ENCODE measurements at places on chromosomes 1 and 21.
A peak's percentile ranks its signal among the peaks of the same experiment; 100 is the strongest.

DNA sequence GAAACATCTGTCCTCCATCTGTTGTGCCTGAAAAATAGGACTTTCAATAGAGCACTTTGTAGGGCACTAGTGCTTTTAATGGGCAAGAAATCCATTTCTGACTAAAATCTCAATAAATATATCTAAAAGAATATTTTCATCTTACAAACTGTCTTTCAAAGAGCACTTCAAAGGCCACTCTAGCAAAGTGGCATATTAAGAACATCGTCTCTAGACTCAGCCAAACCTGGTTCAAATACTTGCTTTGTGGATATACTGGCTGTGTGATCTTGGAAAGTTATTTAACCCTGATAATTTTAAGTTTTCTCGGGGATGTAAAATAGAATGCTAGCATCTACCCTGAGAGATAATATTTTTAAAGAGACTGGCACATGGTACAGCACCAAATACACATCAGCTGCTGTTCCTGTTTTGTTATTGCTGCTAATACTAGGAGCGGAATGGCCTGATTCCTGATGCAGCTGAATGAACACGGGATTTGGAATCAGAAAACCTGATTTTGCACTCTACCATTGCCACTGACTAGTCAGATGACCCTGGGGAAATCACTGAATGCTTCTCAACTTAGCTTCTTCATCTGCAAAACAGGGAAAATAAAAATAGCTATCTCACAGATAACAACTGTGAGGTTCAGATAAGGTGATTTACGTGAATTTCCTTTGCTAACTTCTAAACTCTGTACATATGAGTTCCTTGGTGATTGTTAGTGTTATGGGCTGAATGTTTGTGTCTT, 25.2 kb upstream of the LRRC8C start:
- ATAC-seq = no peak

DNA sequence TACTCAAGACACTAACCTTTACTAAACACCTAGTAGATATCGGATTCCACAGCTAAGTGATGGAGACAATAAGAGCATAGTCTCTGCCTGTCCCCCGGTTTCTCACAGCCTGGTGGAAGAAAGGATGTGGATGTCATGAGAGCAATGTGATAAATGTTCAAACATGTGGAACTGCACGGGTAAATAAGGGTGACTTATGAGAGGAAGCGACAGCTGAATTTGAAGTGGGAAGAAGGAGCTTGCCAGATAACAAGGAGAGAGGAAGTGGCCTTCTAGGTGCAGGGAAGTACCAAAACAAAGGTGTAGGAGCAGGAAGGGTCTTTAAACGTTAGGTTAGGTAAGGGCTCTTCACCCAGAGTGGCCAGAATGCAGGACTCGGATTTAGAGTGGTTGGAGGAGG, 178.6 kb upstream of the NRIP1 start:
- ATAC-seq = no peak

DNA sequence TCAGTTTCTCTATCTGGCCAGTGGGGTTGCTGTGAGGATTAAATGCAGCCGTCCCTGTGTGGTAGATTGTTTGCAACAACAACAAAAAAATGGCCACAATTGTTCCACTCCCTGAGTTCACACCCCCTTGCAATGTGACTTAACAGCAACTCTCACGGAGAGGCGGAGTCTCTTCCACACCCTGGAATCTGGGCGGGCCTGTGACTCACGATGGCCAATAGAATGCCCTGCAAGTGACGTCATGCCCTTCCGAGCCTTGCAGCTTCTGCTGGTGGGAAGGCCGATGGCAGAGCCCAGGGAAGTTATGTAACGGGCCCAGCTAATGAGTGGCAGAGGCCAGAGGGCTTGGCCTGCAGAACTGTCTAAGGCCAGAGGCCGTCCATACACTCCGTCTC, 87.9 kb downstream of the RIPK4 start:
- no peak for ATAC-seq

GRCh38 chr1:116365857-116366256, 7.2 kb upstream of the ATP1A1 start:
- no peak for ATAC-seq

- ATAC-seq = no peak
Measured at GRCh38 chr1:106571109-106571508, 485.4 kb upstream of the PRMT6 start.

DNA sequence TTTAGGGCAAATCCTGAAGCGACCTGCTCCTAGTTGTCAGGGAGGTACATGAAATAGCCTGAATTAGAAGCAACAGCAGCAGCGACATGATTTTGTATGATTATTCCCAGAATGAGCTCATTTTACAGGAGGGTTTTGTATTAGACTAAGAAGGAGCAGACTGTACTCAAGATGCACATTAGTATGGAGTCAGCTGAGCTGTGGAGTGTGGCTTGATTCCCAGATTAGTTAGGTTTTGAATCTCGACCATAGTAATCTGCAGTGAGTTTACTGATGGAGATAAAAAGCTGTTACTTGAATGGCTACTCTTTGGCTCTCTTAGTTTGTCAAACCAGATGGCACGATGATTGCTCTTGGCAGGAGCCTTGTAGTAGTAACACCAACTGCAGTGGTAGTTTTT, 143.1 kb downstream of the PHTF1 start:
- no peak for ATAC-seq

DNA sequence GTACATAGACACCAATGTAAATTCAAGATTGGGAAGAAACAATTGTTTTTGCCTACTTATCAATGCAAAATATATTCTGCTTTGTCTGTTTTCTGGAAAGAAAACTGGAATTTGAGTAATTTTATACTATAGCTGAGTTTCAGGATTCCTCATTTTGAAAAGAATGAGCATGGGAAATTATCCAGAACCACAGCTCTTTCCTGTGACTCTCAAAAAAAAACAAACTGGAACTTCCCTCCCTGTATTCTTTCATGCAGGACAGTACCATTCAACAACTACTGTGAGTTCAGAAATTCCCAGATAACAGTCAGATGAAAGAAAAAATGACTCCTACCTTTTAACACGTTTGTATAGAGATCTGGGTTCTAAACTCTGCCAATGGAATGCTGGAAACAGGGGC, 372.4 kb downstream of the TGFB2 start:
- no peak for ATAC-seq

- ATAC-seq = no peak
Measured at GRCh38 chr1:90781534-90781933, 64.4 kb upstream of the BARHL2 start.

DNA sequence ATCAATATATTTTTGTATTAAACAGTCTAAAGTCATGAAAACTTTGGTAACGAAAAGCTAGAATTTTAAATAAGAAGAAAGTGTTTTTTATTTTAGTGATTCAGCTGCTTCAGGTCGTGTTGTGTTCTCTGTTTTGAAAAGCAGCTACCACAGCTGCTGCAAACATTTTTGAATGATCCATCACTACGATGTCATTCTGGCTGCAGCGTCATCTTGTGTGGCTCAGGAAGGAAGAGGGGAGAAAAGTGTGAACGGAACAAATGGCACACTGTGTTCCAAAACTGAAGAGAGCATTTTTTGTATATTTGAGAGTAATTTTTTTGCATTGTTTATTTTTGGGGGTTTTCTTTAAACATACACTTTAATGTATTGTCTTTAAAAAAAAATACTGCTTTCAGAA, 323.0 kb upstream of the ADGRL2 start:
- ATAC-seq = no peak

DNA sequence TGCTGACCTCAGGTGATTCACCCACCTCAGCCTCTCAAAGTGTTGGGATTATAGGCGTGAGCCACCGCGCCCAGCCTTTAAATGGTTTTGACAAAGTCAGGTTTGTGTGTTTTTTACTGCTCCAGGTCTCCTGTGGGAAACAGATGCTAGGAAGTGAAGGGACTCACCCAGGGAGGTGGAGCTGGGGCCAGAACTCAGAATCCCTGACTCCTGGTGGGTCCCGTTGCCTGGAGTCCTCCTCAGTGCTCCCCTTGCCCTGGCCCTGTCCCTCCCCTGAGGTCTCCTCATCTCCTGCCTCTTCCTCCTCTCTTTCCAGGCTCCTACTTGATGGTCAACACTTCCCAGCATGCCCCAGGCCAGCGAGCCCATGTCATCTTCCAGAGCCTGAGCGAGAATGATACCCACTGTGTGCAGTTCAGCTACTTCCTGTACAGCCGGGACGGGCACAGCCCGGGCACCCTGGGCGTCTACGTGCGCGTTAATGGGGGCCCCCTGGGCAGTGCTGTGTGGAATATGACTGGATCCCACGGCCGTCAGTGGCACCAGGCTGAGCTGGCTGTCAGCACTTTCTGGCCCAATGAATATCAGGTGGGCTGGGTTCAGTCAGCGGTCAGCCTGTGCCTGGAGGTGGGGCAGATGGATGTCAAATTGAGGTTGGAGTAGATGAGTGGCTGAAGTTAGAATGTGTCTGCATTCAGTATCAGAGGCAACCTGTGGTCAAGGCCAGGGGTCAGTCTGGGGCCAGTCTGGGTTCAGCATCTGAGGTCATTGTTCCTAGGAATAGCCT, 22.1 kb downstream of the PTPRU start:
- ATAC-seq = no peak

DNA sequence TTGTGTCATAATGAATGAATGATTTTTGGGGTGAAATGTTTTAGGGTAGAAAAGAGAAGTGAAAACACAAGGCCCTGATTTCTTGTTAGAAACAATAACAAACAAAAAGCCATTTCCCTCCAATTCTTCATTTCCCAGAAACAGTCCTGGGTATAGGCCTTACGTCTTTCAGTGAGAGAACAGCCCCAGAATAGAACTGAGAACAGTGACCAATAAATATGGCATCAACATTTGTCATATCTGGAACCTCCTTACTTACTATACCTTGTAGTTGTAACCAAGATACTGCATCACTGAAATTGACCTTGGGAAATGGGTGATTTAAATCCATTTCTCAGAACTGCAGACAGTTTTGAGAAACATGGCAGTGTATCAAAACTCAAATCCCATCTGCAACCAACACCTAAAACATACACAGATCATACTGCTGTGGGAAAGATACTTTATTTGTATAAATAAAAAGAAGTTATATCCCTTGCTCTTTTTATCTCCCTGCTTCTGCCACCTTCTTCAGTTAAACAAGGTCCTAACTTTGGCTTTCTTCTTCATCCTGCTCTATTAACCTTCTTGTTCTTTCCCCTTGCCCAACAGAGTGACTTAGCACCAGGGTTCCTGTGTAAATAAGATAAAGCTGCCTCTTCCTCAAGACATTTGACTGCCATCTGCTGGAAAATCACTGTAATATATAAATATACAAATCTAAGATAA, 19.5 kb downstream of the XKR8 start:
- ATAC-seq = peak; percentile 99

GRCh38 chr1:110017792-110018191, 16.6 kb upstream of the STRIP1 start:
- no peak for ATAC-seq

DNA sequence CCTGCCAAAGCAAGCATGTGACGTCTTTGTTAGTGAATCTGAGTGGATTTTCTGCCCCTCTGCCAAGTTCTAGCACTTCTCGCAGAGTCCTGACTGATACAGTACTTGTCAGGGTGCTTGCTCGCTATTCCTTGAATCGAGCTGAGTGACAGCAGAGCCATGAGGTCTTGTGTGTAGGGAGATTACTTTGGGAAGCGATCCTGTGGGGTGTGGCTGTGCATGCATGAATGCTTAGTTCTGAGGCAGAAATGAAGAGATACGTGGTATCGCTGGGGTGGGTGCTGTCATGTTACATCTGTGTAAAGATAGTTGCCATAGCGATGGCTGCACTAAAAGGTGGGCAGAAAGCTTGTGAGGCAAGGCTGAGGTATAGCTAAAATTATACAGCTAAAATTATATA, 19.3 kb upstream of the DNAJC28 start:
- ATAC-seq = no peak

DNA sequence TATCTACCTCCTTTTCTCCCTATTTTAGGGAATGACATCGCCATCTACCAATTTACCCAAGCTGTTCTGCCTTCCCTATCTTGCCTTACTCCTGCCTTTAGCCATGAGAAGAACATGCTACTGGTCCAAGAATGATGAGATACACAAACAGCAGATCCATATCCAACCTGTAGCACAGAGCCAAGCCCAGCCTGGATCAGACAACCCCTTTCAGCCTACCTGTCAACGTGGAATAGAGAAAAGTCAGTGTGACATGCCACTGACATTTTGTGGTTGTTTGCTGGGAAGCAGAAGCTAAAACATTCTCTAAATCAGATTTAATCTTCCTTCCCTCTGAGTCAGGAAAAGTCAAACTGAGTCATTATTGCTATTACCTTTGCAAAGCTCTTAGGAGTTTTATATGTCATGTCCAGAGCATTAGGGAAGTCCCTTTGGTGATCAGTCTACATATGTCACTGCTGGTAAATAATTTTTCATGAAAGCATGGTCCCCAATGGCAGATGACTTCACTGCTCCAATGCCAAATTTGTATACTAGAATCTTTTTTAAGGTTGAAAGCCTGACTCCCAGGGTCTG, 143.1 kb downstream of the TPR start:
- ATAC-seq = peak; percentile 48

- ATAC-seq = no peak
Measured at GRCh38 chr1:64318428-64318827, 115.0 kb downstream of the UBE2U start.

DNA sequence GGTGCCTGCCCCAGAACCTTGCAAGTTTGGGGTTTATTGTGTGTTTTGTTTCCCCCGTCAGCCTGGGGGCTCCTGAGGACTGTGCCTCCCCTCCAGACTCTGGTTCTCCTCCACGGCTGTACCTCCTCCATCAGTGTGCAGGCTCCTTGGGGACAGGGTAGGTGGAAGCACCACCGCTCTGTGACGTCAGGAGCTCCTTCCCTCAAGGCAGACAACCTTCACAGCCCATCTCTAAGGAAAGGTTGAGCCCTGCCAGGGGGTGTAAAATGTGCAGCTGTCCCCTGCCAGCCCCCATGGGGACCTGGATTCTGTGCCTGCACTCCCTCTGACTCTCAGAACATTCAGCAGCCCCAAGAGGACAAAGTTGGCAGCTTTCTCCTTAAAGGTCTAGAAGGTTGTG, 465 bp upstream of the HSPB7 start:
- no peak for ATAC-seq

DNA sequence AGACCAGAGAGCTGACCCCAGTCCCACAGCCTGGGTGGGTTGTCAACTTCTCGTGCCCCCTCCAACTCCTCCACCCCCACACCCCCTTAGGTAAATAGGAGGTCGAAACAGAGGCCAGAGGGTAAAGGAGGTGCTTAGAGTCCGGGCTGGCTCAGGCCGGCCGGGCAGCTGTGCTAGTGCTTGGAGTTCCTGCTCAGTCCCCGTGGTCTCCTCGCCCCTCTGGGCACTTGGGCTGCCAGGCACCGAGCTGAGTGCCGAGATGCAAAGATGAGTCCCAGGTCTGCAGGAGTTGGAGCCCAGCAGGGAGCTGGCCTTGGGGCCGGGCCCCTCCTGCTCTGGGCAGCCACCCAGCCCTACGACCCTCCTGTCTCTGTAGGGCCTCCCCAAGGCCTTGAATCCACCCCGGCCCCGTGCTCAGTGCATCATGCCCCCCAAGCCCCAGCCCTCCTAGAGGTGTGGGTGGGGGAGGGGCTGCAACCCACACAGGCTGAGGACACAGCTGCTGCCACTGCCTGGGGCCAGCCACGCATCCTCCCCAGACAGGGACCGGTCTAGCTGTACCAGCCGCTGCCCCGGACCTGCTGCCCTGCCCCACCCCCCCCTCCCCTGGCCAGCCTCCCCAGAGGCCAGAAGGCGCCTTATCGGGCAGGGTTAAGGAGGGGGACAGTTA, 1.9 kb downstream of the SMIM1 start:
- ATAC-seq = no peak
